ENCODE measurements at places on chromosomes 12 and 14.

GRCh38 chr12:79534029-79534867 is 156.5 kb downstream of the PAWR start:
- no peak for DNase-seq

DNA sequence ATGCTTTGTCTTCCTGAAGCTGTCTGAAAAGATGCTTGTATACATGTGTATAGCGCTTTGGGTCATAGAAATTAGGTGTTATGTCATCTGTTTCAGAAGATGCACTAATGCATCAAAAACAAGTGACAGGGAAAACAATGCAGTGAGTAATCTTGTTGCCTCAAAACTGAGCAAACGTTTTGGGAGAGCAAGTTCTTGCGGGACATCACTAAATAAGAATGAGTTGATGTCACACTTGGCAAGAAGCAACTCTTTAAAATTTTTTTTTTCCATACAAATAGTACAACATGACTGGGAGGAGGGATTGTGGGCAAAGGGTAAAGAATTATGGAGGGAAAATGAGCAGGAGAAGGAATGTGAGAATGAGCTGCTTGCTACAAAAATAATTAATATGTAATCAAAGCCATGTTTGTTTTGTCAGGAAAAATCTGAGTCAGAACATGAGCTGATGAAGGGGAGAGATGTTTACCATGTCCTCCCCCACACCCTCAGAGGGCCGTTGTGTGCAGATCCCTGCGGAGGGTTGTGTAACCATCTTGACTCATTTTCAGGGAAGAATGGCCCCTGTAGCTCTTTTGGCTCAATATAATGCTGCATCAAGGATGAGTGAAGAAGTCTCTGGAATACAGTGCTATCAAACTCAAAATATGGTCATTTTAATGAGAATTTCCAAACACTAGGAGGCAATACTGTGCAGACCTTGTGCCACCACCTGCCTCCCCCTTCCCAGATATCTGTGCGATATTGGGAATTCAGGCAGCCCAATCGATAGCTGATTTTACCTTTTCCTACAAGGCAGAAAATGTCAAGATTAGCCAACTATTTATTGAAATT is 41.4 kb downstream of the BORCS5 start:
- DNase-seq = no peak

GRCh38 chr12:14629832-14630710 is 62.4 kb upstream of the PLBD1 start:
- peak; percentile 60 for DNase-seq

GRCh38 chr12:19819231-19819630 is 379.9 kb downstream of the AEBP2 start:
- DNase-seq = no peak

GRCh38 chr14:87468531-87468930 is 524.5 kb downstream of the GALC start:
- DNase-seq = no peak

DNA sequence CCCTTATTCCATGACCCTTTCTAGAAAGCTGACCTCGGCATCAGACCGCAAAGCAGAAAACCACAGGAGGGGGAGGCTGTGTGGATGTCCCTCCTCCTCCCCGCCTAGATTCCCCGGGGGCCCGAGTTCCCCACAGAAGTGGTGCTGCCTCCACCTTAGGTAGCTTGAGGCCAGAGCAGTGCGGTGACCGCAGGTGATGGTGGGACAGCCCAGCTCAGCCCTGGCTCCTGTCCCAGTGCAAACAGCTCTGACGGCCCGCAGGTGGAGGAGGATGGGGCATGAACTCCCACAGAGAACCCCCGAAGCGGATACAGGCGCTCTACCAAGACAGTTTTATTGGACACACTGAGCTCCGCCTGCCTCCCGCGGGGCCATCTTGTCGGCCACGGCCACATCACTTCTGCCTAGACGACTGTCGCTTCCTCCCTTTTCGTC is 19.5 kb downstream of the ARL6IP4 start:
- no peak for DNase-seq
